ENCODE measurements at places on chromosomes 1 and 21. TPM values are rescaled to one million over a fixed set of nuclear protein-coding genes. Genes with fewer than 3 reads are reported as not detected.
A peak's percentile ranks its signal among the peaks of the same experiment; 100 is the strongest.

DNA sequence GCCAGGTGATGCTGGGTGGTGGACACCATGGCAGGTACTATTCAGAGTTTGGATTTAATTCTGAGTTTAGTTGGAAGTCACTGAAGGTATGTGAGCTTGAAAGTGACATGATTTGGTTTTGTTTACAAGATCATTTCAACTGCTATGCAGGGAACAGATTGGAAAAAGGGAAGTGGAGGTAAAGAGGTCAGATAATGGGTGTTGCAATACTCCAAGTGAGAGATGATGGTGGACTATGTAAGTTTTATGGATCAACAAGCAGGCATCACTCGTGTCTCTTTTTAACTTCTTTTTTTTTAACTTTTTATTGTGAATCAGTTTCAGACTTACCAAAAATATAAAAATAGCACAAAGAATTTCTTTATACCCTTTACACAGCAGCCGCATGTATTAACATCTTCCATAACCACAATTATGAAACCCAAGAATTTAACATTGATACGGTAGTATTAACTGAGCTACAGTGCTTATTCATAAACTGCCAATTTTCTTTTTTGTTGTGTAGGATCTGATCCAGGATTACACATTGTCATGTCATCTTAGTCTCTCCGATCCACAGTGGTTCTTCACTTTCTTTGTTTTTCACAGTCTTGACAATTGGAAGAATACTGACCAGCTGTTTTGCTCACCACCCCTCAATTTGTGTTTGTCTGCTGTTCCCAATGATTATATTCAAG is 24.9 kb upstream of the NHLH2 start:
- no peak for DNase-seq

Gene MCOLN3
- total RNA-seq: 3.8 TPM

GRCh38 chr1:151165281-151165737 is 393 bp downstream of the LYSMD1 start:
- peak; percentile 71 for DNase-seq

GRCh38 chr1:46221749-46222148 is 18.6 kb downstream of the LURAP1 start:
- no peak for DNase-seq

- DNase-seq: no peak
Measured at GRCh38 chr1:18464665-18465050, 16.1 kb upstream of the KLHDC7A start.
